ENCODE measurements at places on chromosomes 2 and 18. TPM values are rescaled to one million over a fixed set of nuclear protein-coding genes. Genes with fewer than 3 reads are reported as not detected.

STARD6 gene
- total RNA-seq, result not detected

GRCh38 chr18:9380621-9381395, 46.2 kb downstream of the TWSG1 start:
- no peak for DNase-seq

- no peak for DNase-seq
Measured at GRCh38 chr2:102258025-102258385, 53.4 kb upstream of the IL1RL1 start.

DNA sequence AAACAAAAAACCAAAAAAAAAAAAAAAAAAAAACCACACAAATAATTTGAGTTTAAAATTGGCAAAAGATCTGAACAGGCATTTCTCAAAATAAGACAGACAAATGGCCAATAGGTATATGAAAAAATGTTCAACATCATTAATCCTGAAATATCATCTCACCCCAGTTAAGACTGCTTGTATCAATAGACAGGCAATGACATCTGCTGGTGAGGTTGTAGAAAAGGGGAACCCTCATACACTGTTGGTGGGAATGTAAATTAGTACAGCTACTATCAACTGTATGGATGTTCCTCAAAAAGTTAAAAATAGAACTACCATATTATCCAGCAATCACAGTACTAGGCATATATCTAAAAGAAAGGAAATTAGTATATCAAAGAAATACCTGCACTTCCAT, 523.1 kb downstream of the XIRP2 start:
- DNase-seq, result no peak

B4GALT6 gene
- 5.3 TPM for total RNA-seq

DGKD gene
- total RNA-seq, result 43.1 TPM

CD207 gene
- total RNA-seq, result not detected

All from PC-9 (cell line).